ENCODE measurements at places on chromosomes 6 and 20.

- peak; percentile 55 for DNase-seq
Observed at GRCh38 chr6:31900917-31901414, 920 bp downstream of the ZBTB12 start.

- DNase-seq: no peak
Observed at GRCh38 chr20:62160253-62160652, 16.7 kb downstream of the SS18L1 start.

DNA sequence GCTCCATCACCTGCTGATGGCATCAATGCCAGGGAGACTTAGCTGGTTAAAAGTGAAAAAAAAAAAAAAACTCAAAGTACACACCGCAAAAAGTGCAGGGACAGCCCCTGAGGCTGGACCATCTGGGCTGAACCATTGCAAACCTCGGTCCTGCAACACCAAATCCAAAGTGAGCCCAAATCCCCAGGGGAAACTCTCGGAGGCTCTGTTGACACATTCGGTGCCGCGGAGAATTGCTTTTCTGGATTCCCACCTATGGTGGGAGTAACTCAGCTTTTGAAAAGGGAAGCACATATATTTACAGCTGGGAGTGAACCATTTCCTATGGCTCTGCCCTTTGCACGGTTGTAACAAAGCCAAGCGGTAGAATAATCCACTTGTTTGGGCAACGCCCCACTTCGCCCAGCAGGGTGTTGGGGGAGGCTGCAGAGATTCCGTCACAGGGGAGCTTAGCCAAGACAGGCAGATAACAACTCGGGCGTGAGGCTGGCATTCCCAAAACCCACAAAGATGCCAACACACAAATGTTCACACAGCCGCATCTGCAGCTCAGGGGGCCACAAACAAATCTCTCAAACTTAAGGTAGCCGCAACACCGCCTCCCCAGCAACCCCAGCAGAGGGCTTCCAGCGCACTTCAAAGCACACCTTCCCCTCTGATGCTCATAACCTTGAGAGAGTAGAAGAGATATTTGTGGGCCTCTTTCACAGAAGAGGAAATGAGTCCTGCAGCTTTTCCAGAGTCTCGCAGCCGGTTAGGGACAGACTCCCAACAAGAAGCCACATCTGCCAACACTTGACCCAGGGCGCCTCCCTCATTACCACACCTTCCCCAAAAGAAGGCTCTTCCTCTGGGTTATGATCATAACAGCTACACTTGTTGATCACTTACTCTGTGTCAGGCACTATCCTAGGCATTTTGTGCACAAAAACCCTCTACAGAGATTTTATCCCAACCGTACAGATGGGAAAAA lies 11.4 kb downstream of the ZC3H12D start:
- peak; percentile 67 for DNase-seq

GRCh38 chr6:152471456-152472265 lies 165.5 kb downstream of the SYNE1 start:
- DNase-seq: no peak

DNA sequence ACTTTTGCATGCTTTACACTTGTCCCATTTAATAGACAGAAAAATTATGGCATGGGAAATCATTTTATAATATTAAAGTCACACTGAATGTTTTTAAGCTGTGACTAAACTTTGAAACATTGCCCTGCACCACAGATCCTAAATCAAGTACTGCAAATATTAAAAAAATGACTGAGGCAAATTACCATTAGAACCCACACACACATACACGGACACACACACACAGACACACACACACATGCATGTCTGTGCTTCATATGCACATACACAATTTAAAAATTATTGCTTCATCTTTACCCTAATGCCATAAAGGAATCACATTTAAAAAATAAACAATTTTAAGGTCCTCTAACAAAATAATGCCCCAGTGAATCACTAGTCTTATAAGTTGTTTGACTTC lies 19.9 kb downstream of the CYP24A1 start:
- DNase-seq: no peak

DNA sequence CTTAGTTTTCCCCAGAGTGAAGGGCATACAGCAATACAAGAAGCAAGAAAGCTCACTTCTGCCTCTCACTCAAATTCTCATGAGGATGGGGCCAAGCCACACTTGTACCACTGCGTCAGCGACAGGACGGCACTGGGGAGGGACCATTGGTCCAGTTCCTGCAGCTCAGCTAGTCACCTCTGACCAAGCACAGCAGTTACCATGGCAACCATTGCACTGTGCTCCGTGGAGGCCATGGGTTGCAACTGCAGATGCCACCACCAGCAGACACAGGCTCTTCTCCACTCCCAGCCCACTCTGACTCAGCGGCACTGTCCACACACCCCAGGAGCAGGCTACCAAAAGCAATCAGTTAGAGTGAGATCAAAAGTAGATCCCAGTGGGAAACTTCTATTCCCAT lies 441.1 kb upstream of the ARID1B start:
- no peak for DNase-seq

- no peak for DNase-seq
Observed at GRCh38 chr20:48238781-48239180, 453.5 kb upstream of the SULF2 start.

DNA sequence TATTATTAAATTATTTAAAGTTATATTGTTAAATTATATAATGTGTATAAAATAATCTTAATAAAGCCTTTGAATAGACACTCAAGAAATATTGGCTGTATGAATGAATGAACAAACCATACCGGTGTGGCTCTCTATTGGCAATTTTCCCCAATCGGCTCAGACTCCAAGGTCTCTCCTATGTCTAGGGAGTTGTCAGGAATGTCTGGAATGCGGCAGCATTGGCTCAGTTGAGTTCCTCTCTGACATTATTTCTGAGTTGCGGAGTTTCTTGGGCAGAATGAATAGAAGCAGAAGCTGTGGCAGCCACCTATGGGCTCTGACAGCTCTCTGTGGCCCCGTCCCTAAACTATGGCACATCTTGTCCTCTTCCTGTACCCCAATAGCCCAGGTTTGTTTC lies 111.0 kb downstream of the SOBP start:
- no peak for DNase-seq

DNA sequence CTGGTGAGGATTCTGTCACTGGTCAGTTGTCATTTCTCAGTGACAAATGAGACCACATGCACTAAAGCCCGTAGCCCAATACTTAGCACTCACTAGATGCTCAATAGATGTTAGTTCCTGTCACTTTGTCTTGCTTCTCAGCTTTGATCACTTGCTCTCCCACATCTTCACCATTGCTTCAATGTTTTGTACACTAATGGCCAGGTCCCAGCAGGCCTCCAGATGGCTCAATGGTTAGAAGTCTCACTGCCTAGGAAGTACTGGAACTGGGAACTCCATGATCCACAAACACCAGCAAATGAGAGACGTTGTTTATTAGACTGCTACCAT lies 502.8 kb upstream of the JARID2 start:
- DNase-seq: no peak

- no peak for DNase-seq
Observed at GRCh38 chr6:111119571-111120329, 32.4 kb downstream of the SLC16A10 start.

DNA sequence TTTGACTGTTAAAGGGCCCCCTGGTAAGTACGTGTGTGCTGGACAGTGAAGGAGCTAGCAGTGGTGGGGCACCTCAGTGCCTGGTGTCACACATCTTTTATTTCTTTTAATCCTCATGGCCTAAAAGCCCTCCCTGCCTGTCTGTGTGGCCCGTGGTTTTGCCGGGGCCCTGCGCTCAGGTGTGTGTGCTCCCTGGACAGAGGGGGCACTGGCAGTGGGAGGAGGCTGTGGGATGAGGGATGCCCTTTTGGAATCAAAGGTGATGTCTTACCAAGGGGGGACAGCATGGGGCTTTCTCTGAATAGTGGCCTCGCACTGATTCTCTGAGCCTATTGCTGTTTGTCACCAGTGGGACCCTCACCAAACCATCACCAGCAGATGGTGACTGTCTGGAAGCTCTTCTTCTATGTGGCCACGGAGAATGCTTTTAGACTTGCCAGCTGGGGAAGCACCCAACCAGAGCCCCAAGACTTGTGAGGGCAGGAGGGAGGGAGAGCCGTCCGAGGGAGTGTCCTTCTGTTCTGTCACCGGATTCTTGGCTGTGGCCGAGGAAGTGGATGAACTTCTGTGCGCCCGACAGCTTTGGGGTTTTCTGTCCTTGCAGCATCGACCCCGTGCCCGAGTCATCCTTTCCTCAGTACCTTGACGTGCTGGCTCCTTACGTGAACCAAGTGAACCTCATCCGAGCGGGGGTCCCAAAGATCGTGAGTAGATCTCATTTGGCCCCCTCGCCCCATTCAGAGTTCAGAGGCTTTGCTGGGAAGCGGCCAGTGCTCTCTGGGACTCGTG lies 18.1 kb downstream of the PNLDC1 start:
- DNase-seq: no peak

GRCh38 chr6:163170294-163170883 lies 244.1 kb upstream of the QKI start:
- DNase-seq: peak; percentile 74

DNA sequence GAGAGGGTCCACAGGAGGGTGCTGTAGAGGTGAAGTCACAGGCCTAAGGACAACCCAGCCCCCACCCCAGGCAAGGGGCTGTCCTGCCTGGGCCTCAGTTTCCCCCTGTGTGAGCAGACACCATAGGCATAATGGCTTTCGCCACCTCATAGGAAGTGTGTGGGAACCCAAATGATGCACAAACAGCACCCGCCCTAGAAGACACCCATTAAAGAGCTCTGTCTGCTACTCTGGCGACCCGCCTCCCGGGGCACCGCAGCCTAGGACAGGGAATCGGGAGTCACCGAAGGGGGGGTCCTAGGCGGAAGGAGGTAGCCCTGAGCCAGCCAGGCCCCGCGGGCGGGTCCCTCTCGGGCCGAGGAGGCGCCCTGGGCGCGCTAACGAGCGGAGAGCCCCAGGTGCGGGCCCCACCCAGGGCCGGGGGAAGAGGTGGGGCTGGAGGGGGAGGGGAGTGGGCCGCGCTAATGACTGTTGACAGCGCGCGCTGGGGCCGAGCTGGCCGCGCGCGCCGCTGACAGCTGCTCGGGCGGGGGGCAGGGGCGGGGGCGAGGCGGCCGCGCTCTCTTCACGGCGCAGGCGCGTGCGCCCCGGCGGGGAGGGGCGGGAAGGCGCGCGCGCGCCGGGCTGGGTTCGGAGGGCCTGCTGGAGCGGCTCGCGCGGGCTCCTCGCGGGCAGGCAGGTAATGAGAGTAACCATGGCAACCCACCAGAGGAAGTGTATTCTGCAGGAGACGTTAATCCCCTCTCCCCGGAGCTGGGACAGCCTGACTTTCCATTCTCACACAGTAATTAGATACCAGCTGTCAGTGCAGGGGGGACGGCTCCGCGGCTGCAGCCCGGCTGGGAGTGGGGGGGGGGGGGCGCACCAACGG lies 48.9 kb downstream of the NOL4L start:
- peak; percentile 100 for DNase-seq

DNA sequence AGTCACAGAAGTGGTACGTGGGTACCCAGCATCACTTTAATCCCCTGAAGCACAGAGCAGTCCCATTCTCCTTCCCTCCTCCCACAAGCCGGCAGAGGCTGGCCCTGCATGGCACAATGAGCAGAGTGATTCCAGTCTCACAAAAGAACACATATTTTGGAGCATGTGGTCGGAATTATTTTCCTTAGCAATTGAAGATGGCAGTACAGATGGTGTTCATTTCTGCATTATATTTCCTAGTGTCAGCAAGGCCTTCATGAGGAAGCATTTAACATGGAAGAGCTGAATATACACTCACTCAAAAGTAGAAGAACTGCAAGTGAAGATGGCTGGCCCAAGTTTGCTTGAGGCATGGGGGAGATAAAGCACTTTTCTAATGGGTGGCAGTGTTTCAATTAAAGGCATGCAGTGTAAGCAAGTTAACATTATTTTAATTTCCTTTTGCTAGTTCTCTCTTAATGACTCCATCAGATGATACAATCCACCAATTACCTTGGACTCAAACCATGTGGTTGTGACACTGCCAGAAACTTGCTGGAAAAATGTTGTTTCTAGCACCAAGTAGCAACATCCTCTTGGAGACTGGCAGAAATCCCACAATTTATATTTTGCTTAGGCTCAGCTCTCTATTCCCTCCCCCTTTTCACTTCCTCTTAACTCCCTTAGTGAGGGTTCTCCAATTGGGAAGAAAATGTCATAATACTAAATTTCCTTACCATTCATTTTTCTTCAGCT lies 74.4 kb downstream of the ARHGAP18 start:
- DNase-seq: no peak

GRCh38 chr6:4049246-4049645 lies 29.7 kb downstream of the FAM217A start:
- DNase-seq: no peak

- DNase-seq: peak; percentile 36
Observed at GRCh38 chr6:33877982-33878535, 74.3 kb upstream of the MLN start.

DNA sequence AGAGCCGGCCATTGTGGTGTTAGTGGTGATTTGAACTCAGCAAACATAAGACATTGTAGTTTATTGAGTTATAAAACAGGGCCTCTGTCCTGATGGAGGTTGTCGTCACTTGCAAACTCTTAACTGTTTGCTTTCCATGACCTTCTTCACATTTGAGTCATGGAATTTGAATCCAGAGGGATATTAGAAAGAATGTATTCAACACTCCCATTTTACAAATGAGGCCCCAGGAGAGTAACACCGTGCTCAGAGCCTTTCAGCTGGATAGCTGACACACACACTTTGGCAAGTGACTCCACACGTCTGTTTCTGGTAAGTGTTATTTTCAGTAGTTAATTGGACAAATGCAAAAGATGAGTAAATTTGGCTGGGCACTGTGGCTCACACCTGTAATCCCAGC lies 72.4 kb upstream of the XRN2 start:
- DNase-seq: no peak

DNA sequence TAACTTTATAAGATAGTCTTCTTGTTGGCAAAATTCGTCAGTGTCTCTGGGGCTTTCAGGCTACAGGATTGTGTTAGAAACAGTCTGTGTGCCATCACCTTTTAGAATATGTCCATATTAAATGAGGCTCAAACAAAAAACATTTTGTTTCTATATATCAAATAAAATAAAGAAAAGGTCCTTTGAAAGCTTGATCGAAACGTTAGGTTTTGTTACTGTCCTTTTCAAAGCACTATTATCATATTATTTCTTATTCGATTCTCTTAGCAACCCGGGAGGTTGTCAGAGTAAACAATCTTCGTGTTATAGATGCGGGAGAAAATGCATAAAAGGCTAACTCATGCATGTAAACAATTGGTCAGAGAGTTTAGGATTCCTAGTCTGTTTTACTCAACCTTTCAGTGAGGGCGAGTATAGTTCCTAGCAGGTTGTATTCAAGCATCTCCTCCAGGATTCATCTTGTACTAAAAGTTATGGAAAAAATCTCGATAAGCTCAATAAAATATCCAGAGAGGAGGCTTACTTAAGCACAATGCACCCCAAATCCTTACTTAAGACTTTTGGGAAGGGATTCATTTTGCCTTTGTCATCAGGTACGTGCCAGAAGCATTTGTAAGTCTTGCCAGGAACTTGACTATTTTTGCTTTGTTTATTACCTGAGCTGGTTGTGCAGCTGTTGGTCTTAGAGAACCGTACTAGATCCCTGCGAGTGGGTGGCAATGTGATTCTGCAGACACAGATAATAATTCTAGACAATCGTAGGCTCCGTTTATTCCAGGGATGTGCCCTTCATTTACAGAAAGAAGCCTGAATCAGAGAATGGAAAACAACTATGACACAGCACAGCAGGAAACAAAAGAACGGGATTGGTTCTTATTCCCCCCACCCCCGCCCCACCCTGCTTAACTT lies 159.6 kb upstream of the ZNF217 start:
- peak; percentile 59 for DNase-seq

Measured in H7 (cell line).